ENCODE measurements at places on chromosomes 4 and X.

DNA sequence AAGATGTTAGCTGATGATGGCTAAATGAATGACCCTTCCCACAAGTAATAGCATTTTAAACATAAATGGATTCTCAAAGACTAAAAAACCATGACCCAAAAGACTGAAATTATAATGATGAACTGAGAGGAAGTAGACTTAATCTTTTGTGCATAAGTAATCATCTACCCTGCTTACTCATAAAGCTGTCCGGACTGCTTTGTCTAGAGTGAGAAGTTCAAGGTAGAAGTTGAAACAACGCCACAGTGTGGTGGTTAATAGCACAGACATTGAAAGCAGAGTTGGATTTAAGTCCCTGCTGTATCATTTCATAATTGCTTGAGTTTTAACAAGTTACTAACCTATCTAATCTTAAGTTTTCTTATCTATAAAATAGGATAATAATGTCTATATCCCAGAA is 346.6 kb downstream of the CENPC start:
- peak; percentile 8 for DNase-seq

- DNase-seq, result no peak
Measured at GRCh38 chrX:20372533-20372932, 105.8 kb upstream of the RPS6KA3 start.

GRCh38 chrX:19179389-19179788 is 57.1 kb upstream of the ADGRG2 start:
- no peak for DNase-seq

DNA sequence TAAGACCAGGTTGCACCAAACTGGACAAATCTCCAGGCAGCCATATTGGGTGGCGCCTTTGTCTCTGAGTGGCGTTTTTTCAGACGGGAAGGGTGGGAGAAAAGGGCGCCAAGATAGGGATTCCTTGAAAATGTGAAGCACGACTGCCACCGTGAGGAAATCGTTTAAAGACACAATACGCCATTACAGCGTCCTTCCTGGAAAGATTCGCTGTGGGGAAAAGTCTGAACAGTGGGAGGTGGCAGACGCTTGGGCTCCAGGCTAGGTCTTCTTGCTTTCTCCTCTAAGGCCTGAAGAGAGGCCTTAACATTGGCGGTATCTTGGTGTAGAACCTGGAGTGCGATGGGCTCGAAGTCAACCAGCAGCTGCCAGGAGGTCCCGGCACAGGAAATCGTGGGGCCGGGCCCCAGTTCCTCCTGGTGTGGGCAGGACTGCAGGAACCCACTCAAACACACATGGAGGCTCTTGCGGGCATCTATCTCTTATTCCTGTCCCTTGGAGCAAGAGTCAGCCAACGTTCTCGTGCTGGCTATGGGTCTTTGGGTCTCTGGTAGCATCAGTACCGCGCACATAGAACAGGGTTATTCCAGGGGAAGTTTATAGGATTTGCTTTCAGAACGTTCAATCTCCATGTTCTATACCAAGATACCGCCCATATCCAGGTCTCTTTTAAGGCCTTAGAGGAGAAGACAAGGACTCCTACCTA is 208.8 kb downstream of the OR13H1 start:
- peak; percentile 76 for DNase-seq

- no peak for DNase-seq
Measured at GRCh38 chr4:39563346-39563847, 36.2 kb upstream of the UGDH start.

GRCh38 chr4:17613761-17614415 is 553 bp upstream of the MED28 start:
- DNase-seq, result peak; percentile 66

DNA sequence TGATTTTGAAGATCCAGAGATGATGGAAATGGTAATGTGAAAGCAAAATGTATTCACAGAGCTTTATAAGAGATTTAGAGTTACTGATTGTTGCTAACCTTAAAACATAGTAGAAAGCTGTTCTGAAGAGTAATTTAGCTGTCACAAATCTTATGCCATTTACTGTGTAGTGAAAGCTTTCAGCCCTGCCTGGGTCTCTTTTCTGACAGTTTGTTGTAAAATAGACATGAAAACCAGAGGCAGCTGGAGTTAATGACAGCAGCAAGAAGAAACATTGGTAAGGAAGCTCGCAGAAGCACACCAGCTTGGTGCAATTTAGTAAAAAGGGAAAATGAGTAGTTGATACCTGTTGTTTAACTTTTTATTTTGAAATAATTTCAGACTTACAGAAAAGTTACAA is 21.1 kb downstream of the POLR2B start:
- no peak for DNase-seq

DNA sequence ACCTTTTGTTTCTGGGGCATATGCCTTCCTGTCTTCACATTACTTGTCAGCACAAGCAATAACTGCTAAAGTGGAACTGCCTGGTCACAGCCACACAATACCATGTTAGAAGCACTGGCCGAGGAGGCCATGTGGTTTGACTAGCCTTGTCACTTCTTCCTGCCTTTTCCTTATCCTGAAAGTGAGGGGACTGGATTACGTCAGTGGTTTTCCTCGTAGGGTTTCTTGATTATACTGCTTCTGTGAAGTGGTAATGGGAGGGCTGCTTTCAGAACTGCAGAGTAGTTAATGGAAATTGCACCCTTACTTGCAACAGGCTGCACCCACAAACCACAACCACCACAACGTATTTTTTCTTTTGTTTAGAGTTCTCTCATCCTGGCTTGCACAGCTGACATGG is 26.6 kb downstream of the ZRSR2 start:
- DNase-seq, result no peak

DNA sequence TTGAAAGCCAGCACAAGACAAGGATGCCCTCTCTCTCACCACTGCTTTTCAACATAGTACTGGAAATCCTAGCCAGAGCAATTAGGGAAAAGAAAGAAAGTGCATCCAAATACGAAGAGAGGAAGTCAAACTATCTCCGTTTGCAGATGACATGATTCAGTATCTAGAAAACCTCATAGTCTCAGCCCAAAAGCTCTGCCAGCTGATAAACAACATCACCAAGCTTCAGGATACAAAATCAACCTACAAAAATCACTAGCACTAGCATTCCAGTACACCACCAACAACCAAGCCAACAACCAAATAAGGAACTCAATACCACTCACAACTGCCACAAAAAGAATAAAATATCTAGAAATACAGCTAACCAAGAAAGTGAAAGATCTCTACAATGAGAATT is 38.6 kb downstream of the COX7B2 start:
- DNase-seq, result no peak

DNA sequence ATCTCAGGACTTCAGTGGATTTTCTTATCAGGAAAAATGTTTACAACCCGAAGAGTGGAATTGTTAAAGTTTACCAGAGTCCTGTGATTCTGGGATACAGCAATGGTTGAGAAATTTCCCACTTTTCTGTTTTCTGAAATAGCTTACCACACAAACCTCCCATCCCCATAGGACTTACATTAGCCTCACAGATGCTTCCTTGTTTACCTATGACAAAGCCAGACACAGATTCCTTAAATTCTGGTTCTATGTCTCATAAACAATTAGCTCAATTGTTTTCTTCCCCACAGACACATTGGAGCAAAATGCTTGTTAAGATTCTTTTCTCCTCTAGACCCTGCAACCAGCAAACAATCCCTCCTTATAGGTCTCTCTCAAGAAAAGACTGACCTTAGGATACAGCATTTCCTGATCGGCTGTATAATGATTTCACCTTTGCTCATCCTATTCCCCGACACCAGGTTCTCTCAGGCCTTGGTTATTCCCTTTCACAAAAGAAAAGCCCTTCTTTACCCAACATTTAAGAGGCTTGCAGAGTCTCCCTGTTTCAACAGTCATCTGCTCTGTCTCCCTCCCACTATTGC is 886.2 kb downstream of the ARAP2 start:
- DNase-seq, result no peak

DNA sequence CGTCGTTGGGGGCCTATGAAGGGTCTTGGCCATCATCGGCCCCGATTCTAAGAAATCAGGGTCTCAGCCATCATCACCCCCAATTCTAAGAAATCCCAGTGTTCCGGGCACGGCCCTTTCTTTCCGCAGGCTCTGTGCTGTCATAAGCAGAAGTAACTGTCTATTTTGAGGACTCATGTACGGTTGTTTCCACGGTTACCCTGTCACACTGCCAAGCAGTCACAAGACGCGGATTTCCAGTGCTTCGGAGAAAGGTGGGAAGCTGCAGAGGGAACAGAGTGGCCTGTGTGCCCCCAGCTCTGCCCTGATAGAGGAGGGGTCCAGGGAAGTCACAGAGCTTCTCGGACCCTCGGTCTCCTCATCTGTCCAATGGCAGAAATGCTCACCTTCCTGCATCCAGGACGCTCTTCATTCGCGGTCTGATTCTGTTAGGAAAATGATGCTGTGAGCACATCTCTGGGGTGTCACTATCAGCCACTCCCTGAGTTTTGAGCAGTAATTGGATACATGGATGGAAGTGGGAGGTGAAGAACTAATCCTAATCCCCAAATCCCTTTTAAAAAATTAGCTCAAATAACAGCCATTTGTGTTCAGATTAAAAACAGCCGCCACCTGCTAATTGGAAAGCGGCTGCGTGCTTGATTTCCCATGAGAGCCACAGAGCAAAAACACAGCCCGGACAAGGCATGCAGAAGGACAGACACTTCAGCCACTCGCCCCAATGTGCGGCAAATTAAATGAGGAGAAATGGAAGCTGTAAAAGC is 73.1 kb downstream of the WFS1 start:
- no peak for DNase-seq

DNA sequence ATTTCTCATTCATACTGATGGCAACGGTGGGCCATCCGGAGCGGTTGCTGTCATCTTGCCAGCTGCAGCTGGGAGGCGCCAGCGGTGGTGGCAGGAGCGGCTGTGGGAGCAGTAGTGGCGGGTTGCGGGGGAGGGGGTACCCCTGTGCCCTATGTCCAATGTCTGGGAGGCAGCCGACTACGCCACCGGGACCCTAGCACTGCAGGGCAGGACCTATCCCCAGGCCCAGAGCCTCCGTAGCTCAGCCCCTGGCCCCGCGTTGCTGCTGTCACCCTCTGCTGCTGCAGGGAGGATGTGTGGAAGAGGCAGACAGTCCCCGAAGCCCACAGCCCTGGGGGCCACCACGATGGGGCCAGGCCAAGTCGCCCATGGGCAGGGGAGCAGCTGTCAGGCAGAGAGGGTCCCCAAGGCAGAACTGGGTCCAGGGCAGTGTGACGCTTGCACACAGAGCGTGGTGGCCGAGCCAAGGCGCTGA is 10.0 kb upstream of the SPP1 start:
- DNase-seq, result no peak

DNA sequence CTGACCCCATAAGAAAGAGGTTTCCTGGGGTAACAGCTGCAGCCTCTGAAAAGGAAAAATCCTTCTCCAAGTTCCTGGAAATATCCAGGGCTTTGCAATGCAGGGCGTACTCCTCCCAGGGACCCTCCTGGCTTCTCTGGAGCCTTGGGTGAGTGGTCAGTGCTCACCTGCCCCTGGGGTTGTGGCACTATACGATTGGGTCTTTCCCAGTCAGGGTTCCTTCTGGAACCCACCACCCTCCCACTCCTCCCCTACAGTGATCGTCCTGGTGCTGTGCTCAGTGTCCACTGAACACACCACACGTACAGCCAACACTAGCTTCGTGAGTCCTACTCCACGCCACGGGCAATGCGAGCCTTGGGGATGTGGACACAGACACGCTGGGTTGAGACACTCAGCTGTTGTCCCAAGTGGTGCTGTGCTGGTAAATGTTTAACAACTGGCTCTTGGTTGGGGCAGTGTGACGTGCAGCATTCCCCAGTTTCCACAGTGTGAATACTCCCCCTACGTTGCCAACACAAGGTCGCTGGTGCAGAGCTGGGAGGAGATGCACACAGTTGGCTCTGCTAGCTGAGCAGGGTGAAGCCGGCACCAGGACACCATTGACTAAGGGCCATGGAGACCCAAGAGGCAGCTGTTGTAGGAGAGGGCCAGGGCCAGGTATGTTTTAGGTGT is 65.4 kb downstream of the HTRA3 start:
- DNase-seq, result no peak

DNA sequence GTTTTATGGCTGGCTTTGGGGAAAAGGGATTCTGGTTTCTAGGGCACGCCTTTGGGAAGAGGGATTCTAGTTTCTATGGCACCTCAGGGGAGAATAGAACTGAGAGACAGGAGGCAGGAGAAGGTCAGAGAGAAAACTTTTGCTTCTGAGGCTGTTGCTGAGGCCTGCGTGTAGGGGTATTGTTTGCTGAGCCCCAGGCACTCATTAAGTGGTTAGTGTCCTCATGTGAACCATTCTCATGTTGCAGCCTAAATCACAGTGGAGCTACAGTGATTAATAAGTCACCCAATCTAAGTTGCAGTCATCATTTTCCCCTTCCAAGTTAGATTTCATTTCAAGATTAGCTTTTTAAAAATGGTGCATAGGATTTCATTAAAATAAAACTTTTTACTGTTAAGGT is 29.0 kb downstream of the VCX3A start:
- no peak for DNase-seq

- DNase-seq, result no peak
Measured at GRCh38 chr4:125368146-125368545, 53.4 kb downstream of the FAT4 start.

DNA sequence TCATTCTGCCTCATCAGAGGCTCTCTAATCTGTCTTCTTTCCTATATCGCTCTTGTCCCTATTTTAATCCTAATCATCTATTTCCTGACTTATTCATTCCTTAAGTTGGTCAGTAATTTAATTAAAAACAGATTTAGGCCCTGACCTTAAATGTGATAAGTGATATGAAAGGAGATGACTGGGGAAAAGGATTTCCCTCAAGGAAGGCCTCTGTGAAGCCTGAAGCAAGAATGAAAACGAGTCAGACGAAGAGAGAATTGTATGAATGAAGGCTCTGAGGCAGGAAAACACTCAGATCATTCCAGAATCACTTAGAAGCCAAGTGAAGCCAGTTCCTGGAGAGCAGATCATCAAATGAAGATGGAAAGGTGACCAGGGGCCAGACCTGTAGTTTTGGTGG is 22.1 kb downstream of the PKD2 start:
- DNase-seq, result no peak

DNA sequence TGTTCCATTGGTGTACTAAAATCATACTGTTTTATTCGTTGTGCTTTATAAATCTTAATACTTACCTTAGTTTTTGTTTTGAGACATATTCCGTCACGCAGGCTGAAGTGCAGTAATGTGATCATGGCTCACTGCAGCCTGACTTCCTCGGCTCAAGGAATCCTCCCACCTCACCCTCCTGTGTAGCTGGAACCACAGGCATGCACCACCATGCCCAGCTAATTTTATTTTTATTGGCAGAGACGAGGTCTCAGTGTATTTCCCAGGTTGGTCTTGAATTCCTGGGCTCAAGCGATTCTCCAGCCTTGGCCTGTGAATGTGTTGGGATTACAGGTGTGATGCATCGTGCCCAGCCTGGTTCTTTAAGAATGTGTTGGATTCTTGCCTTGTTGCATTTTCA is 24.4 kb upstream of the DCK start:
- no peak for DNase-seq

- no peak for DNase-seq
Measured at GRCh38 chrX:37666516-37666915, 19.1 kb upstream of the XK start.

- no peak for DNase-seq
Measured at GRCh38 chr4:183438458-183439113, 5.8 kb upstream of the CDKN2AIP start.

GRCh38 chrX:97126020-97126419 is 242.3 kb downstream of the RPA4 start:
- no peak for DNase-seq
